ENCODE measurements at places on chromosomes 13 and 19.

GRCh38 chr13:28100150-28101121, at the start of gene FLT3:
Gene FLT3, minus strand, starts transcription at chr13:28100576. Its CDS starts 66 bp downstream, at chr13:28100510.
- DNase-seq, result peak; percentile 46

GRCh38 chr13:29937841-29938240, 87.4 kb upstream of the UBL3 start:
- no peak for DNase-seq

- DNase-seq, result peak; percentile 79
Observed at GRCh38 chr13:113448885-113449692, 4.2 kb downstream of the ADPRHL1 start.

DNA sequence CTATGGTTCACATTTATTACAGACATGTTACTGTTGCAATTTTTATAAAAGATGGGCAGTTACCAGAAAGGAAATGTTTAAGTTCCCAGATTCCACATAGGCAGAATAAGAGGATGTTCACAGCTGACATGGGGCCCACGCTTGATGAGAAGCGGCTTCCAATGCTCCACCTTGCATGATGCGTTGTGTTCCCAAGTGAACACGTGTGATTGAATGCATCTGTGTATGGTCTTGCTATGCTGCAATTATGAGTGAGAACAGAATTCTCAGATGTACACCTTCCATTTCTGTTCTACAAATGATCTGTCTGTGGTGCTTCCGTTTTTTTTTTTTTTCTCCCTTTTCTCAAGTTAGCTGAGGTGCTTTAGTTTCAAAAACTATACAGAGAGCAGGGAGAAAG, 15.5 kb downstream of the UPF3A start:
- DNase-seq, result no peak

DNA sequence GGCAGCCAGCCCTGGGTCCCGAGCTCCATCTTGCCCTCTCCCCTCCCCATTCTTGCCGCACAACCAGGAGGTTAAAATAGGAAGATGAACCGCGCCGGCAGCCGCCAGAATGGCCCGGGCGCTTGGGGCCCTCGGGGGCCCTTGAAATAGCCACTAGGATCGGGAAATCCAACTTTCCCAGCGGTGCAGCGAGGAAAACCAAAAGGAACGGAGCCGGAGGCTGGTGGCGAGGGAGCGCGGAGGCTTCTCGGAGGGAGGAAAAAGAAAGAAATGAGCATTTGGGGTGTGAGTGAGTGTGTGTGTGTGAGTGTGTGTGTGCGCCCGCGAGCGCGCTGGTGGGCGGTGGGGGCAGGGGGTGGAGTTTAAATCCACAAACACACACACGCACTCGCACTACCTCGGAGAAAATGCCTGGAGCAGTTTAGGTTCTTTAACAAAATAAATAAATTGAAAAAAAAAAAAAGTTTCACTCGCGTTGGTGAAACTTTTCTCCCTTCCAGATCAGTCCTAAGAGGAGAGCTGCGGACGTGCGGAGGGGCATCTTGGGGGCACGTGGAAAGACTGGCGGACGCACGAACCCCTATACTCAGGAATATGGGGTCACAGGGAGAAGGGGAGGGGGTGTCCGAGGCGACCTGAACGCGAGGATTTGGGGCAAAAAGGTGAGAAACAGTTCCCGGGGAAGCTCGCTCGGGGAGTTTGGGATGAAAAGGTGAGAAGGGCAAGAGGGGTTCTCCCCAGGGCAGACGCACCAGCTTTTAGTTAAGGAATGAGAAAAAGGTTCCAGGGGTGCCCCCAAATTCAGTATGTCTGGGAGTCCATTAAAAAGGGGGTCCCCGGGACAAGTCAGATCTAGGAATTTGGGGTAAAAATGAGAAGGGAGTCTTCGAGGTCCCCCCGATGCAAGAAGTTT, 1.3 kb downstream of the RFX2 start:
- DNase-seq, result peak; percentile 68

- no peak for DNase-seq
Observed at GRCh38 chr13:19606152-19606551, 27.3 kb upstream of the MPHOSPH8 start.

GRCh38 chr19:46542428-46543230, 47.0 kb upstream of the PNMA8B start:
- peak; percentile 81 for DNase-seq

DNA sequence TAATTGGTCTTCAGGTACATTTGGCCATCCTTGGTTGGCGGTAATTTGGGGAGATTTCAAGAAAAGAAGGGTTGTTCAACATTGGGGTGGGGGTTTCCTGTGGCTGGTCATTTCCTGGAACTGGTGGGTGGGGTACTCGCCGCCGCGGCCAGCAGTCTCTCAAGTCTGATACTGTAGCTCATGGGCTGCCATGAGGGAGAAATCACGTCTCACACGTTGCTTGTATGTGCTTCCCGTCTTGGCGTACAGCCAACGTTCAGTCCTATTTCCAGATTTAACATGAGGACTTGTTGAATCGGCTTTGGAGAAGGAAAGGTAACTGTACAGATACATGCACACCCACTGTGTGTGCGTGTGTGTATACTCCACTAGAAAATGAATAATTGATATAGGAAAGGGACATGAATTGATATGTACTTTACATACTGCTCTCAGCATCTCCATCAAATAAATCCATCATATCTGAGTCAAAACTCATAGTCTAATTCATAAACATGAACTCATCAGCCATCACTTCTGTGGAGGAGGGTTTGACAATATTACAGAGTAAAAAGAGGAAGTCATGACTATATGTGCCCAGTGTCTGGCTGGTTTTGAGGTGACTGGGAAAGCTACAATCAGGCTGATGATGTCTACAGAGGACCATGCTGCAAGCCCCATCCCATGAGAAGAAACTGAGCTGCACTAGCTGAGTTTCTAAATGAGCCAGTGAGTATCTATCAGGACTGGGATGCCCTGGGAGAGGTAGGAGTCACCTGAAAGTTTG, 418.1 kb downstream of the TSHZ3 start:
- no peak for DNase-seq

DNA sequence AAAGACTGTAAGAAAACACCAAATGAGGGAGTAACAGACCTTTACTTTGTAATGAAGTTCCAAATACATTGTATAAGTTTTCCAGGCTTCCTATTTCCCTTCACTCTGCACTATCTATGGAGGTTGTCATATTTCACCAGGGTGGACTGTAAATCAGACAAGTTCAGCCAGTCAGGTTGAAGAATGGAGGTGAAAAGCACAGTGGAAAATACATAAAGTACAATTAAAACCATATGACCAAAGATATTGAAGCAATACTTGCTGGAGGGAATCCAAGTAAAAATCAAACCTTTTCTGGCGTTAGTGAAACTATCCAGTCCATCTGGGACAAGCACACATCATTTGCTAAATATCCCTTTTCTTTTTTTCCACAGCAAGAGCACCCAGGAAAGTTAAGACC, 3.2 kb downstream of the LHFPL6 start:
- DNase-seq, result no peak

DNA sequence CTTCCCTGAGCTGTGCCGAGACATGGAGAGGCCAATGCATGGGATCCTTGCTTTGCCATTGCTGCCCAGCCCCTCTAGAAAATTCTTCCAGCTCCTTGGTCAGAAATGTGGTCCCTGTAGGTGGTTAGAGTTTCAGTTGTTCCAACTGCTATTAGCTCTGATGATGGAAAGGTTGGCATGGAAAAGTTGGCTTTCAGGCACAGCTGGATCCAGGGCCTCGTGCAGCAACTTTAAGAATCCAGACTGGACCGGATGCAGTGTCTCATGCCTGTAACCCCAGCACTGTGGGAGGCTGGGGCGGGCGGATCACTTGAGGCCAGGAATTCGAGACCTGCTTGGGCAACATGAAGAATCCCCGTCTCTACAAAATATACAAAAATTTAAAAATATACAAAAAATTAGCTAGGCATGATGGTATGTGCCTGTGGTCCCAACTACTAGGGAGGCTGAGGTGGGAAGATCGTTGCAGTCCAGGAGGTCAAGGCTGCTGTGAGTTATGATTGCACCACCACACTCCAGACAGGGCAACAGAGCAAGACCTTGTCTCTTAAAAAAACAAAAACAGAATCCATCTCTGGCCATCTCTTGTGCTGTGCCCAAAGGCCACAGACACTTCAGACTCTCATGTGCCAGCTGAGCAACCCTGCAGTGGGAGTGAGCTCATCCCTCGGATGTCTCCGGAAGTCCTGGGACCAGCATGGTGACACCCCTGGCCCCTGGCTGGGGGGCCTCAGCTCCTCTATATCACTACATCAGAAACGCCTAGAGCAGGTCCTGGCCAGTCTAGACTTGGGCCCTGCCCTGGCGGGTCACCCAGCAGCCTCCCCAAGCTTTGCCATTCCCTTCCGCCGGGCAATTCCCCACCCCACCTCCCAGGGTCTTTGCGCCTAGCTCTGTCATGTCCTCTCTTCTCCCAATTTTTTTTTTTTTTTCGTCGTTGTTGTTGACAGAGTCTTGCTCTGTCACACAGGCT, 16.8 kb downstream of the MEX3D start:
- no peak for DNase-seq

DNA sequence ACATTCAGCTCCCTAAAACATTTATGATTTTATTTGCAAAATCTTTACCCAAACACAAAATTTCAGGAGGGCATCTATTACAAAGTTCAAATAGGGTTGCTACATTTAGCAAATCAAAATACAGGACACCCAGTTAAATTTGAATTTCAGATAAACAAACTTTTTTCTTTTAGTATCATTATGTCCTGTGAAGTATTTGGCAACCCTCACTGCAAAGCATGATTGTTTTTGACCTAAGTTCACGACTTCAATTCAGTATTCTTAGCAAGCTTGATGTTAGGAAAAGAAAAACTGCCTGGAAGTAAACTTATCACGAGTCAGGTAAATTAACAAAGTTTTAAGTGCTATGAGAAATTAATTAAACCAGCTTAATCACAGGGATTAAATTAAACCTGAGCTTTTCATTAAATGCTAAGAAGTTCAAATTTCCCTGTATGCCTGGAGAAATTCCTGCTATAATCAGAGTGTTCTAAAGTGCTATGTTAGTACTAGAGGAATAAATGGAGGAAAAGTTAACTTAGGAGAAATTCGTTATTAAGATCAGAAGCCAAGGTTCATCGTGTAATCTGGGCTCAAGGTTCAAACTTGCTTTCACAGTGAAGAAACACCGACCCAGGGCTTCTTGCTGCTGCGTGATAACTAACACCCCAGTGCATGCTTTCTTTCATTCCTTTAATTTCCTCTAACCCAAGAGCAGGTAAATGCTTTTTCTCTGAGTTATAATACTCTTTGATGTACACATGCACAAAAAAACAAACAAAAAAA, 298.1 kb downstream of the FOXO1 start:
- DNase-seq, result no peak

DNA sequence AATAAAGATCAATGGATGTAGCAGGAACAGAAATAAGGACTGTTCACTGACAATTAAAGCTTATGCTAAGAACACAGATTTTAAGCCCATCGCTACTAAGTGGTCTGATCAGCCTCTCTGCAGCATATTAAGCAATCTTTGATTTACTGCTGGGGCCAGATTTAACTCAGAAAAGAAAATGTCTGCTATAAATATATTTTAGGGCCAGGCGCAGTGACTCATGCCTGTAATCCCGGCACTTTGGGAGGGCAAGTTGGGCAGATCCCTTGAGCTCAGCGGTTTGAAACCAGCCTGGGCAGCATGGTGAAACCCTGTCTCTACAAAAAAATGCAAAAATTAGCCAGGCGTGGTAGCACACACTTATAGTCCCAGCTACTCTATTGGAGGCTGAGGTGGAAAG, 43.0 kb downstream of the METTL21C start:
- no peak for DNase-seq

DNA sequence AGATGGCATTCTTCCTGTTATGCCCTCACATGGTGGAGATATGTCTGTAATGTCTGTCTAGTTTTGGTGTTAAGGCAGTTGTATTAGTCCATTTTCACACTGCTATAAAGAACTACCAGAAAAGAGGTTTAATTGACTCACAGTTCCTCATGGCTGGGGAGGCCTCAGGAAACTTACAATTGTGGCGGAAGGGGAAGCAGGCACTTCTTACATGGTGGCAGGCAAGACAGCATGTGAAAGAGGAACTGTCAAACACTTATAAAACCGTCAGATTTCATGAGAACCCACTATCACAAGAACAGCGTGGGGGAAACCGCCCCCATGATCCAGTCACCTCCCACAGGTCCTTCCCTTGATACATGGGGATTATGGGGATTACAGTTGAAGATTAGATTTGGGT, 3.2 kb downstream of the ZNF441 start:
- DNase-seq, result no peak

DNA sequence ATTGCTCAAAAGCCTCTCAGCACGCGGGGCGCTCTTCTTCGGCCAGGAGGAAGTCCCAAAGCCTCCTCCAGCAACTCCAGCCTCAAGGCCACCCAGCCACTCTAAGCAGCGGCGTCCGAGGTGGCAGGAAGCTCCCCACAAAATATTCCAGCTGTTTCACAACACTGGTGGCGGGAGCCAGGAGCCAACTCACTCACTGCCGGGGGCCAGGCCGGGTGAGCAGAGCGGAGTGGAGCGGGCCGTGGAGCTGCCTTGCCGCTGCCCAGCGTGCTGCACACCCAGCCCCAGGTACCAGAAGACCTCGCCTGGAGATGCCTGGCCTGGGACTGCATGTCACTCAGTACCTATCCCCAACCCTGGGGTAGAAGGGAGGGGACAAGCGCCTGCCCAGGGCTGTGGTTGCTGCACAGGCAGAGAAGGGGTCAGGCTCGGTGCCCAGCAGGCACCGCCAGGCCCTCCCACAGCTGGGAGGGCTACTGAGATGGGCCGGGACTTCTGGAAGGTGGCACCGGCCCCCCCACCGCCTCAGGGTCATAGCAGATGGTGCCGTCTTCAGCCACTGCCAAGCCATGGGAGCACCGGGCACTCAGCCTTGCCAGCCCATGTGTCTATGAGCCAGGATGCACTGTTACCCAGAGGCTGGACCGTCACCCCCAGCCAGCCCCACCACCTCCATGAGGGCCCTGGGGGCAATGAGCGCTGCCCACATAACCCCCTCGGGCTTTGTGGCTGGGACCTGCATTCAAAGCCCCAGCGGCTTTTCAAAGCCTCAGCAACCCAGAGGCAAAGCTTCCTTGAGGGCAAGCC, 59.2 kb downstream of the MLLT1 start:
- DNase-seq, result peak; percentile 91

GRCh38 chr13:22451327-22451741, 729.4 kb upstream of the SGCG start:
- no peak for DNase-seq

DNA sequence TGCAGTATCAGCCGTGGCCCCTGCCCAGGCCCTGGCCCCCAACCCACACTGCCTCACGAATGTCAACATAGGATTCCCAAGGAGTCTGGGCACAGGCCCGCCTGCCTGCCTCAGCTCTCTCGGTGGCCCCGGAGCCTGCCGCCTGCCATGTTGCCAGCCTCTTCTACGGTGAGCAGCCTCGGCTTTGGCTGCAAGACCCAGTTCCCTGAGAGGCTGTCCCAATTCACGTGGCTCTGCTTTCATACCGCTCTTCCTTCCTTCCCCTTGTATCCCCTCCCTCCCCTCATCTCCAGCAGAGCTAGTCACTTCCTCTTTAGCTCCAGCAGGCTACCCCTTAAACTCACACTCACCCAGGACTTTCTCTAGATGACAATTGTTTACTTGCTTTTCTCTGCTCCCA, 42.7 kb downstream of the SERP2 start:
- no peak for DNase-seq

GRCh38 chr13:75341028-75341427, 140.9 kb downstream of the TBC1D4 start:
- no peak for DNase-seq

- no peak for DNase-seq
Observed at GRCh38 chr19:45847663-45848062, 15.3 kb downstream of the SYMPK start.
